ENCODE measurements at places on chromosomes 16 and 17.

DNA sequence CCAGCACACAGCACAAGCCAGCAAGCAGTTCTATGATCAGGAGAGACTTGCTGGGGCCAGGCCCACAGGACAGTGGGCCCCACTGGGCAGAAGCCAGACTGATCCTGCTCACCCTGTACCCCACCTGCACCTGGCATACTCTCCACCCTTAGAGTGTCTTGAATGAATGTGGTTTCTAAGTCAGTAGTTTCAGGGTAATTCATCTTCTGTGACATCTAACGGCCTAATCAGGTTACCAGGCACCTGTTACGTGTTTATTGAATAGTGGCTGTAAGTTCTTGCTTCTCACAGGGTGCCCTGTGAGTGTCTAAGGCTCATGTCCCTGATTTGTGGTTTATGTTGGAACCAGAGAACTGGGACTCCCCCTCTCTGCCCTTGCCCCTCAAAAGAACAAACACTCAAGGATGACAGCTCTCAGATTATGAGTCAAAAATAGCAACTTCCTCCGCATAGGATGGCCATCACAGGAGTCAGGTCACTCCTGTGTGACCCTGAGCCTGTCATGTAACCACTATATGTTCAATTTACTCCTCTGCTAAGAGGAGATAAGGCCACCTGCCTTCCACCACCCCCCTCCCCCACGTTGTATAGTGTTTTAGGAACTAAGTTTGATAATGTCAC, 7.0 kb upstream of the OR2C1 start:
- peak; percentile 41 for DNase-seq

DNA sequence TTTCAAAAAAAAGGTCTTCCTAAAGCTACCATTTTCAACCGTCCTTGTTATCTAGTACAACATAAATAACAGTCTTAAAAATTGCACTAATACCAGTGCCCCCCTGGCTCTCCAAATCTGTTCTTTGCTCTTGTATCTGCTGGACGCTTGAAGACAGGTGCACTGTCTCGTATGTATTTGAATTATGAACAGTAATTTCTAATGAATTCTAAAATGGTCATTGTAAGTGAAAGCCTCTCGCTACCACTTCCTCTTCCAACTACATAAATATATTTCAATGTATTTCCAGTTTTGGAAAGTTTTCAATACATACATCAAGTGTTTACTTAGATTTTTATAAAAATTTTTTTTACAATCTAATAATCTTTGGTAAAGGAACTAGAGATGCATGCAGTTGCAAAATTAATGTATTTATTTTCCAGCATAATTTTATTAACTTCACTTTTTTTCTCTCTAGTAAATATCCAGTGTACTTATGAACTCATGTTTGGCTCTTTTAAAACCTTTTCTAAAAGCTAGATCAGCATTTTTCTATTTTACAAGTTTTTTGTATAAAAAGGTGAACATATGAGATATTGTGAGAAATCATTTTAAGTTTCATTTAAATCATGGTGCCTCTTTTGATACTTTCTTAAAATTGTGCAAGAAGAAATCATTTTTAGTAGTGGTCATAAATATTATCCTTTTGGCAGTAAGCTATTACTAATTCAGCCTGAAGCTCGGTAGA, 31.0 kb downstream of the ERCC4 start:
- no peak for DNase-seq

DNA sequence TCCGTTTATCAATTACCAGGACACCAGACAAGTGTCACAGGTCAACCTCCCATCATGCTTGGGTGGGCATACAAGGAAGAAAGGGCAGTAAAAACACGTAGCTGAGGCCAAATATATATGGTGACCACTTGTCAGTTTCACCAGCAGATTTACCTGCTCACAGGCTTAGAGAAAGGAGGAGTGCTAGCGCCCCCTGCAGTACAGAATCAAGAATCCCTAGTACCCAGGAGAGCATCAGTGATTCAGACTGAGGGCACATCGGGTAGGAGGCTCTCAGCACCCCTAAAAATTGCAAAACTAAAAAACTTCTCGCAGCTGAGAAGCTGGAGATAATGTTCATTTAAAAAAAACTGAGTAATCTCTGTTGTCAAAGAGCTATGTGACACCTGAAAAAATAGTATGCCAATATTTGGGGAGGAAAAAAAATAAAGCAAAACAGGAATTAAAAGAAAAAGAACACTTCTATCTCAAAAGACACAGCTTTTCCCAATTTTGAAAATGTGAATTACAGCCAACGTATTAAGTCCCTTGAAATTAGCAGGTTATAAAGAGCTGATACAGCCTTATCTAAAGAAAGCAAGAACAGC, 21.2 kb upstream of the MON1B start:
- DNase-seq, result peak; percentile 69

DNA sequence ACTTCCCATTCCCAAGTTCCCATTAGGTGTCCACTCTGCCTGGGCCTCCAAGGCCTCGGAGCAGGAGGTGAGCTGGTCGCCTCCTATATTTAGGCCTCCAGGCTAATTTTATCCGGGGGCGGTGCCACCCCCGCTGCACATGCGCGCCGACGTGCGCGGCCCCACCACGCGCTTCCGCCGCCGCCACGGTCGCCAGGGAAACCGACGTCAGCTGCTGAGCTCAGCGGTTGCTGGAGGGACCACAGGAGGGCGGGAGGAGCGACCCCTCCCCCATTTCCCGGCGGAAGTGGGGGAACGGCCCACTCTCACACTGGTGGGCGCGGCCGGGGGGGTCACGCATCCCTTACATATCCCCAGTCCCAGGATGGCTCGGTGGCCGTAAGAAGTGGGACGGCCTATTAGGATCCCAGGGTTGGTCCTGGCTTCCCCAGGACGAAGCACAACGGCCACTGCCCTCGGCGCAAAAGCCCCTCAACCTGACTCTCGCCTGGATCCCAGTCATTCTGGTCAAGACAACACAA, 1.0 kb downstream of the PER1 start:
- peak; percentile 91 for DNase-seq

DNA sequence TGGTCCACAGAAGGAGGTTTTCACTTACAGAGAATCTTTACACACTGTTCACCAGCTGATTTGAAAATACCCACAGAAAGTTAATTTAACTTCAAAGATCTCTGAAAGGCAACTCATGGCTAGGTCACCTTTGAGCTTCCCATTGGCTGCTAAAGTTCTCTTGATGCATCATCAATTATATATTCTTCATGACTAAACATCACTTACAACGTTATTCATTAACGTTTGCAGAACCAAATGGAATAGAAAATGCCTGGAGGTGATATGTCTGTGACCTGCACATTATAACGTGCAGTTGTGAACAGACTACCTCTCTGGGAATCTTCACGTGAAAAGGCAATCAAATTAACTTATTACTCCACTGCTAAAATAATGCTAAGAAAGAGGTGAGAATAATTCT, 238.5 kb downstream of the ZFHX3 start:
- DNase-seq, result no peak

GRCh38 chr17:77782201-77782600, 176.3 kb upstream of the TNRC6C start:
- no peak for DNase-seq

- peak; percentile 5 for DNase-seq
Measured at GRCh38 chr17:33335491-33336173, 42.5 kb upstream of the ASIC2 start.

GRCh38 chr16:1788708-1789100, 4.8 kb downstream of the IGFALS start:
- no peak for DNase-seq

DNA sequence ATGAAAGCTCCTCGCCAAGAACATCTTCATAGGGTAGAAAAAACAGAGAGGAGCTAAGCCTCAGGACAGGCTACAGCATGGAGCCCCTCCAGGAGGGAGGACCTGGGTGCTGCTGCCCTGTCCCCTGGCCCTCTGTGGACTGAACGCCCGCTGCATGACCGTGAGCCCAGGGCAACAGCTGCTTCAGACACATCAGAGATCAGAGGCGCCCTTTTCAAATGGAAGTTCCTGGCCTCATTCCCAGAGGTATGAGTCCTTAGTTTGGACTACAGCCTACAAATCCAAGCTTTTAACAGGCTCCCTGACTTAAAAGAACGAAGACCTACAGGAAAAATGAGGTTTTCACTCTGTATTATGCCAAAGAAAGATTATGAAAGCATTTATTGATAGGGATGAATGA, 48.5 kb downstream of the ZNF18 start:
- no peak for DNase-seq

- no peak for DNase-seq
Measured at GRCh38 chr17:27247071-27247957, 46.6 kb upstream of the WSB1 start.

DNA sequence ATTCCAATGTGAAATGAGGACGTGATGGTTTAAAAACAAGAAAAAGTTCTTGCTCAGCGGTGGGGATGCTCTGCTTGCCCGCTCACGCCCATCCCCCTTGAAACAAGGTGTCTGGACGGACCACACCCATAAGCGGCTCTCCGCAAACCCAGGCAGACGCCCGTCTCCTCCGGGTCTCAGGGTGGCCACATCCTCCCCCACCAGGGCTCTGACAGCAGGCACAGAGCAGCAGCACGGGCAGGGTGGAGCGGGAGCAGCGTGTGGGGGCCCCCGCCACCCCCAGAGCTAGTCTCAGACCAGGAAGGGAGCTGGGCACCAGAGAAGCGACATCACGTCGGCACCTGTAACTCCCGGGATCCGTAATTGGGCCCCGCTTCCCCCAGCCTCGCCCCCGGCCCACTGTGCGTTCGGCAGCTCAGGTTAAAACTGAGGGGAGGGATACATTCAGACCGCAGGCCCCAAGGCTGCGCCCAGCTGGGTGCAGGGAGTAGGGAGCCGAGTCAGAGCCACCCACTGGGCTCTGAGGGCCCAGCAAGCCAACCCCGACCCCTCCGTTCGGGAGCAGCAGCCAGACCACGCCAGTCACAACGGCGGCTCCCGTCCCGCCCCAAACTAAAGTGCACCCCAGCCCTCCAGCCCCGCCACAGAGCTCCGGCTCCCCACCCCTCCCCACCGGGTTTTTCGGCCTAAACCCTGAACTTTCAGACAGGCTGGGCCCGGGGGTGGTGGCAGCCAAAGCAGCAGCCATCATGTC, 22.0 kb downstream of the CLUH start:
- peak; percentile 46 for DNase-seq

DNA sequence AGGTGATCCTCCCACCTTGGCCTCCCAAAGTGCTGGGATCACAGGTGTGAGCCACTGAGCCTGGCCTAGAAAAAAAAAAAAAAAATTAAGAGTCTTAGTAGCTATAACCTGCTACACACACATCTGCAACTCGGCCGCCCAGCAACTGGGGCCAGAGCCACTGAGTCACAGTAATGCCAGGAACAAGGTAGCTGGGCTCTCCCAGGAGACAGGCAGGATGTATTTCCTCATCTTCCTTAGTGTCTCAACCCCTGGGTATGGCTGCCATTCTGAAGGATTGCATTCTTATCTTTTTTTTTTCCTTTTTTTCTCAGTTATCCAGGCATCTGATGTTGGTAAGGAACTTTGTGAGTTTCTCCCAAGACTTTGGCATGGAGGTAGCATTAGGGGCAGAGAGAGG, 7.1 kb upstream of the PSMD3 start:
- no peak for DNase-seq

- DNase-seq, result no peak
Measured at GRCh38 chr17:15470536-15470935, 3.1 kb upstream of the CDRT4 start.

- no peak for DNase-seq
Measured at GRCh38 chr16:424033-424622, 1.3 kb upstream of the RAB11FIP3 start.

DNA sequence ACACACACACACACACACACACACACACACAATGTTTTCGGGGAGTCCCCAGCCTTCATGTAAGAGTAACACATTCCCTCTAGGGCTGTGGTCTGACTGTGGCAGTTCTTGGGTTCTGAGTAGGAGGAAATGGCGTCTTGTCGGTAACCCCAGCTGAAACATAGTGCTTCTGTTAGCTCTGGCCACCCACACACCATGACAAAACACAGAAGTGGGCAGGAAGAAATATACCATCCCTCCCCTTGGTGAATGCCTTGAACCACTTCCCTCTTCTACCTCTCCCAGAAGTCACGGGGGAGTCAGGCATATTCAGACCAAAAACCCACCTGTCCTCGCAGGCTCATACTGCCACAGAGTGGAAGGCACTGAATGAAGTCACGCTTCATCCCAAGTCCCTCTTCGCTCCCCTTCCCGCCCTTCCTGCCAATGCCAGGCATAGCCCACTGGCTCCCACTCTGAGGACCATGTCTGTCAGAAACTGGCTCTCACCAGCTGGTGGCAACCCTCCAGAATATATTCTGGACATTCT, 11.5 kb downstream of the SLC35B1 start:
- DNase-seq, result peak; percentile 71

GRCh38 chr17:77185137-77185536, 44.4 kb downstream of the SEC14L1 start:
- no peak for DNase-seq

GRCh38 chr16:71630808-71631207, 4.8 kb downstream of the MARVELD3 start:
- no peak for DNase-seq

- peak; percentile 67 for DNase-seq
Measured at GRCh38 chr17:55527540-55528118, 16.4 kb upstream of the SMIM36 start.

DNA sequence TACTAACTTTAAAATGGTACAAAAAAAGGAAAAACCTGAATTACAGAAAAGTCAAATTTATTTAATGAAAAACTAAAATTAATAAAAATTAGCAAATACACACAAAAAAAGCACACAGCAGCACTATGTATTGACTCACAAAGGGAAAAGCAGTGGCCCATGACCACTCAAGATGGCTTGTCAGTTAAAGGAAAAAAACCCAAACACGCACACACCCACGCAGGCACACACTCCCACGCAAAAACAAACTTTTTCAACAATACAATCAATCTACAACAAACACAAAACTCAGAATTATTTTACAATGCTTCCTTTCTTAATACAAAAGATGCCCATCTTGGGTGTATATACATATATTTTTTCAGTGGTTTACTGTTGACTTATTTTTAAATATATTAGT, 24.2 kb downstream of the SIAH1 start:
- DNase-seq, result no peak

DNA sequence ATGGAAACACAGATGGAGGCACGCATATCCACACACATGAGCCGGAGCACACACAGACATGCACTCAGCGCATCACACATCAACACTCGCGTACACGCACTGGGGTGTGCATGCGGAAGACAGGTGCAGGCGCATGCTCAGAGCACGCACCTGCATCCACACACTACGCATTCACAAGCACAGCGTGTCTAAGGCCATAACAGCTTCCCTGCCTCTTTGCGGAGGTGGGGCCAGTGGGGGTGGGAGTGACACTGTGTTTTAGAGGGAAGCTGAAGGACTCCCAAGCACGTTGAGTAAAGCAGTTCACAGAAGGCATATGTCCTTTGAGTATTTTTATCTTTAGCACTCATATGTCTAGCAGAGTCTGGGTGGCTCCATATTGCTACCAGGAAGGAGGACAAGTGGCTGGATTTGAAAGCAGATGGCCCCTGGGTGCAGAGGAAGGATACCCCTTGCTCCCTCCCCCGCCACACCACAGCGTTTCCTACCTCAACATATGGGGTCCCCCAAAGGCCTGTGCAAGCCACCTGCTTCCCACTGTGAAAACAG, 68.6 kb upstream of the TOB1 start:
- DNase-seq, result peak; percentile 68

GRCh38 chr16:11658896-11659708, 9.2 kb upstream of the SNN start:
- no peak for DNase-seq

Data from hematopoietic multipotent progenitor cell treated with erythropoietin and hydrocortisone succinate and interleukin-3 and kit ligand, for 4 days (in vitro differentiated cells).